NCI-H1930 (cell line): ENCODE measurements at places on chromosomes 7 and 10.

DNA sequence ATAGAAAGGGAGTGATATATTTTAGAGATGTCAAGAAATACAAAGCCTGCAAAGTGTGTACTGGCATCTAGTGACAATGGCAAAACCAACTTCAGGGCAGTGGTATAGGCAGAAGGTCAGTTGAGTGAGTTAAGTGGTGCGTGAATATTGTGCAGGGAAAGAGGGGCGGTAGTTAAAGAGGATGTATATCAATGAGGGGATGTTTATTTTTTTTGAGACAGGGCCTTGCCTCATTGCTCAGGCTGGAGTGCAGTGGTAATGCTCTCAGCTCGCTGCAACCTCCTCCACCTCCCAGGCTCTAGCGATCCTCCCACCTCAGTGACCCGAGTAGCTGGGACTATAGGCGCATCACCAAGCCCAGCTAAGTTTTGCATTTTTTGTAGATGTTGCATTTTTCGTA, 13.8 kb downstream of the ANLN start:
- DNase-seq: no peak

DNA sequence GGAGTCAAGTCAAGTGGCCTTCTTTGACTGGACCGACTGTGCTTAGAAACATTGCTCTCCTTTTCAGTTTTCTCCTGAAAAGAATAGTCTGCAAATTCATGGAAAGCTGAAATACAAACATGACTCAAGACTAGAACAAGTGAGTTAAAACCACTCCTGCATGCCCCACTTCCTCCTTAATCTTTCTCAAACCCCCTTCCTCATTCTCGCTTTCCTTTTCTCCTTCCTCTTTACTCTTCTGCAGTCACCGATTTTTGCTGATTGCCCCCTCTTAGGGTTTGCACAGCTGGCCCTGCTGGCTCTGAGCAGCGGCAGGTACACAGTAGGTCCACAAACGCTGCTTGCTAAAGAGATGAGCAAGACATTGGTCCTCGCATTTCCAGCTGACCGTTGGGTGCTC, 34.8 kb upstream of the MKI67 start:
- DNase-seq: no peak

- no peak for DNase-seq
These were observed 159.5 kb downstream of the SPAG6 start for GRCh38 chr10:22504766-22505165.

GRCh38 chr10:79422178-79422892, 23.1 kb downstream of the ZCCHC24 start:
- no peak for DNase-seq
